ENCODE measurements at places on chromosomes 4 and X.

DNA sequence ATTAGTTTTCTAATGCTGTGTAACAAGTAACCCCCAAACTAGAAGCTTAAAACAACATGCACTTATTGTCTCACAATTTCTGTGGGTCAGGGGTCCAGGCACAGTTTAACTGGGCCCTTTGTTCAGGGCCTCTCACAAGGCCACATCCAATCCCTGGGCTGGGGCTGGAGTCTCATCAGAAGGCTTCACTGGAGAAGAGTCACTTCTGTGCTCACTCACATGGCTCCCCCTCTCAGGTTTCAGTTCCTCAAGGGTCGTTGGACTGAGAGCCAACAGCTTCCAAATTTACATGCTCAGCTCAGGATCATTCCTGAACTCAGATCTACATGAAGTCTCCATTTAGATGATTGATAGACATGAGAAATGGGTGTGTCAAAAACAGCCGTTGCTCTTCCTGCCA, 77.1 kb downstream of the EVC start:
- no peak for DNase-seq

- no peak for DNase-seq
Measured at GRCh38 chrX:148555101-148555500, 54.7 kb downstream of the AFF2 start.

DNA sequence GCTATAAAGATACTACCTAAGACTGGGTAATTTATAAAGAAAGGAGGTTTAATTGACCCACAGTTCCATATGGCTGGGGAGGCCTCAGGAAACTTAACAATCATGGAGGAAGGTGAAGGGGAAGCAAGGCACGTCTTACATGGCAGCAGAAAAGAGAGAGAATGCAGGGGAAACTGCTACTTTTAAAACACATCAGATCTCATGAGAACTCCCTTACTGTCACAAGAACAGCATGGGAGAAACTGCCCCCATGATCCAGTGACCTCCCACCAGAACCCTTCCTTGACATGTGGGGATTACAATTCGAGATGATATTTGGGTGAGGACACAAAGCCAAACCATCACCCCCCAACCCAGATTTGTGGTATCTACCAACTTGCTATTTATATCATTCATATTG, 13.9 kb downstream of the TEX13C start:
- no peak for DNase-seq

DNA sequence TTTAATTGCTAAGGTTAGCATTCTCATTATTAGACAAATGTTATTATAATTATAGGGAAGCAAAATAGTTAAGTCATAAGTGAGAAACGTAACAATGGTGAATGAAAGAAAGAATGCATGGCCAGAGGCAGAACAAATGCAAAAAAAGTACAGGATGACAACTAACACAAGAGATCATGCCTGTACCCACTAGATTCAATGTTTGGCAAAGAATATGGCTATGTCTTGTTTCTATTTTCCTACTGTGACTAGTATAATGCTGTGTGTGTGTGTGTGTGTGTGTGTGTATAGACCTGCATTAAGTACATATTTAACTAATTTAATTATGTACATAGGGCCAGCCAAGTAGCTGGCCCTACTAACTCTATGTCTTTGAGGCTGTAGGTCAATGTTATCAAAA, 12.9 kb upstream of the BMP2K start:
- no peak for DNase-seq

DNA sequence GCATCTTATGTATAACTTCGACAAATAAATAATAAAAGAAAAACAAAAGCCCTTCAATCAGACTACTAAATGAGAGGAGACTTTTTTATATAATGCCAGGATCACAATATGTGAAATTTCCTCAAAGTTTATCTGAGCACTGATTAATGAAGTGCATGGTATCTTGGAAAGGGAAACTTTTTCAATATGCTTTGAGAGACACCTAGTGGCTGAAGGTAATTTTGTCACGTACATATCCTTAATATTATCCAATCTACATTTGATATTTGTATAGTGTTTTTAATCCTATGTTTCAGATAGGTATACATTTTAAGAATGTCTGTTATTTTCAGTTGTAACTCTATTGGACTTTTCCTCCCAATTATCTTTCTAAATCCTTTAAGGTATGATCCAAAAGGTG, 146.8 kb downstream of the KLHL4 start:
- DNase-seq, result no peak

GRCh38 chrX:70044541-70045245, 5.0 kb downstream of the AWAT2 start:
- no peak for DNase-seq

GRCh38 chrX:136386173-136386572, 85.4 kb downstream of the ADGRG4 start:
- no peak for DNase-seq

- DNase-seq, result no peak
Measured at GRCh38 chr4:14667624-14668151, 334.6 kb upstream of the CPEB2 start.

DNA sequence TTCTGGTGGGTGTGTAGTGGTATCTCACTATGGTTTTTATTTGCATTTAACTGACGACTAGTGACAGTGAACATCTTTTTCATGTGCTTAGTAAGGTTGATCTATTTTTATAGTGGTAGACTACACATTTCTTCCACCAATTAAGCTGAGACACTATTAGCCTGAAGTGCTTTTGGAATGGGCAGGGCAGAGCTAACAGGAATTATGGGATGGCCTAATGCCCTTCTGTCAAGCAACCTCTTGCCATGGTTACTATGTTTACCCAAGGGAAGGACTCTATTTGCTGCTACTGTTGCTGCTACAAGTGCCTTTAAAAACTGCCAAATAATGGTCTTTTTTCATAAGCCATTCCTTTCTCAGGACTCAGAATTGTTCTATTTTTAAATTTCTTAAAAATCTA, 676.7 kb upstream of the ACTRT1 start:
- no peak for DNase-seq

DNA sequence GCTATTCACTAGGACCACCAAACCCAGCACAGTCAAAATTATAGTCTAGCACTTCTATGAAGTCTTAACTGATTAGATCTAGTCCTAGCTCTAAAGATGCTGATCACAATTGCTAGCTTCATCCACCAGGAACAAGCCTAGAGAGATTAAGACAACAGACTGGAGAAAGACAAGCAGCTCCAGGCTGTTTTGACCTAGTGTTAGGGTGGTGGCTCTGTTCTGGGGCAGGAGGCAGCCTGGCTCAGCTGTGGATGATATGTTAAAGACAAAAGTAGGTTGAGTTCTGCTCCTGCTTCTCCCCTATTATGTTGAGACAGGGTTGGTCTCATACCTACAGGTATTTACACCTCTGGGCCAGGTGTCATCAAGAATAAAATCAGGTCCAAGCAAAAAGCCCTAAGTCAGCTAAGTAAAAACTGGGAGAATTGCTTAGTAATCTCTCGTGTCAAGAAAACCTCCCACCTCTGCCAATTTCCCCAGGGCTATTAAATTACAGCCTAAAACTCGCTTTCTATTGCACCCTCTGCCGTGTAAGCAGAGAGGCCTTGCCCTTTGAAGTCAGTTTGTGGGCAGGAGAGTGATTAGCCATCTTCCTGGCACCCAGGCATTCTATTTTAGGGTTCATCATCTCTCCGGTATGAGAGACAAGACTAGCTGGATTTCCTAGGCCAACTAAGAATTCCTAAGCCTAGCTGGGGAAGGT, 39.9 kb downstream of the RAB40AL start:
- DNase-seq, result no peak

- no peak for DNase-seq
Measured at GRCh38 chr4:4480685-4481398, 61.0 kb downstream of the STX18 start.

DNA sequence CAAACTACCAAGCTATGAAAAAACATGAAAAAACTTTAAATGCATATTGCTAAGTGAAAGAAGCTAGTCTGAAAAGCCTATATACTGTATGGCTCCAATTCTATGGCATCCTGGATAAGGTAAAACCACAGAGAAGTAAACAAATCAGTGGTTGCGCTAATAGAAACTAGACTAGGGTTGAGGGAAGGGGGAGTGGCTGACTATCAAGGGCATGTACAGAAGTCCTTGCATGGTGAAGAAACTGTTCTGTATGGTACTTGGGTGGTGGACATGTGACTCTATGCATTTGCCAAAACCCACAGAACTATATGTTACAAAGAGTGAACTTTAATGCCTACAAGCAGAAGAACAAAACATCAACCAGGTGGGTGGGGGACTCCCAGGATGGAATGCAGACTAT, 96.8 kb downstream of the MTMR1 start:
- no peak for DNase-seq

DNA sequence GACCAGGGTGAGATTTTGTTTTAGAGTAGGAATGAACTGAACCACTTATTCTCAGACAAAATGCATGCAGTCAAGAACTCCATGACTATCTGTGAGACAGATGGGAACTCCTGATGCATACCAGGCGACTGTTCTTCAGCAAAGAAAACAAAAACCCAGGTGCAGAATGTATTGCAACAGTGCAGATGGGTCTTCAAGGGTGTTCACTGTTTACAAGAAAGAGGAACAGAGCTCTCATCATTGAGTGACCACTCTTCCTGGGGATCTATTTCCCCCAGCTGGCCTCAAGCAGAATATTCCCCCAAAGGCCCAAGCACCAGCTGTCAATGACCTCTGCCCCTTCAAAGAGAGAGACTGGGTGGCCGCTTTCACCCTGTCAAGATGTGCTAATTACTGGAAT, 39.7 kb upstream of the BMP3 start:
- no peak for DNase-seq

DNA sequence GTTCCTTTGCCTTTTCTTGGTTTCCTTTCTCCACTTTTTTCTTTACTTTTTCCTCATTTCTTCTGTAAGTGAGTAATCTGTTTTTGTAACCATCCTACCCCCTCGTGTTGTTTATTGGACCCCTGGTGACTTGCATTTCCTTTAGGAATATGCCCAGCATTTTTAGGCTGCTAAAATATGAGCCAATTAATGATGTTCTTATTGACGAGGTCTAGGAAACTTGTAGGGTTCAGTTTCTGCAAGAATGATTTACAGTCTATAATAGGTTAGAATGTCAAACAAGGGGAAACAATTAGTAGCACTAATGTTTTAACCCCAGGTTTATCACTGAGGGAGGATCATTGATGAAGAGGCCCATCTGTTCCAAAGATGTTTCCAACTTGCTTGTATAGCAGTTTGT, 79.0 kb downstream of the CPE start:
- no peak for DNase-seq

GRCh38 chrX:12372111-12372510, 233.8 kb downstream of the FRMPD4 start:
- no peak for DNase-seq

DNA sequence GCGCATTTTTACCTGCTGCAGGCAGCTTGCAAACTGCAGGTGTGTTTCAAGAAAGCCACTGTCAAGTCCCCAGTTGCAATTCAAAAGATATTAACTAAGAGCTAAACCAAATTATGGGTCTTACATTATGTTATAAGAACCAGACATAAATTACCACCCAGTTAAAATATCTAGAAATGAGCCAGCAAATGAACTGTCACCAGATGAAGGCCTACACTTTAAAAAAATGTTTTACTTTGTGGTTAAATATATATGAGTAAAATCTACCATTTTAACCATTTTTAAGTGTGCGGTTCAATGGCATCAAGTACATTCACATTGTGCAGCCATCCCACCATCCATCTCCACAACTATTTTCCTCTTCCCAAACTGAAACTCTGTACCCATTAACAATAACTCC, 32.0 kb upstream of the TMEM131L start:
- no peak for DNase-seq

DNA sequence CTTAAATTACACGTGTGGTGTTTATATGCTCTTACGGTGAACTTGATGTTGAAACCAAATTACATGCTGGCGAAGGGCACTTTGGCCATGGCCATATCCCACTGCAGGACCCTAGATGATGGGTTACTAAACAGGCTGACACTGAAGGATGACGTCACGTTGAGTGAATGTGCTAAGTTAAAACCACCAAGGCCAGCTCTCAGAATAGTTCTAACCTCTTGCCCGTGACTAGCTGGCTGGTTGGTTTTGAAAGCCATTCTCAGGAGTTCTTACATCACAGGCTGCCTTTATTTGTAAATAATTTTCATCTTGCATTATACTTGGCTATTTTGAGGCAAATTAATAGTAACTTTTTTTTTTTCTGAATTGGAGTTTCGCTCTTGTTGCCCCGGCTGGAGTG, 41.3 kb upstream of the PHEX start:
- DNase-seq, result no peak

GRCh38 chrX:103562801-103563200, 22.5 kb upstream of the TCEAL4 start:
- DNase-seq, result no peak

GRCh38 chr4:105659190-105659589, 49.3 kb downstream of the INTS12 start:
- DNase-seq, result no peak

- DNase-seq, result no peak
Measured at GRCh38 chr4:101954351-101954750, 163.8 kb downstream of the BANK1 start.

DNA sequence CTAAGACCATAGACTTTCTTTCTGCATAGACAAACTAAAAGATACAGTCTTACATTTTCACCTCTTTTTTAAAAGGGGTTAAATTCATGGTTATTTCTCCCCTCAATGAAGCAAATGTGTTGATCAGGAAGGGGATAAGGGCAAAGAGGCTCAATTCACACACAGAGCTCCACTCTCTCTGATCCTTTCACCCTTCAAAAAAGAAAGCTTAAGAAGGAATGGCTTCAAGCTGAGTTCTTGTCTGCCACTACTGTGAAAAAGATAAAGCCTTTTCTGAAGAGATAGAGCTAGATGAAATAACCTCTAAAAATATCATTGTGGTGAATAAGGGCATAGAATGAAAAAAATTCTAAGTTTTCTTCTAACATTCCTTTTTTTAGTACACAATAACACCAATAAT, 28.3 kb downstream of the SEPSECS start:
- DNase-seq, result no peak

GRCh38 chrX:31433856-31434255, 362.0 kb upstream of the FTHL17 start:
- DNase-seq, result no peak

GRCh38 chr4:15847746-15848145, 69.6 kb downstream of the CD38 start:
- no peak for DNase-seq

GRCh38 chrX:120274145-120274544, 23.5 kb downstream of the ZBTB33 start:
- DNase-seq, result no peak

DNA sequence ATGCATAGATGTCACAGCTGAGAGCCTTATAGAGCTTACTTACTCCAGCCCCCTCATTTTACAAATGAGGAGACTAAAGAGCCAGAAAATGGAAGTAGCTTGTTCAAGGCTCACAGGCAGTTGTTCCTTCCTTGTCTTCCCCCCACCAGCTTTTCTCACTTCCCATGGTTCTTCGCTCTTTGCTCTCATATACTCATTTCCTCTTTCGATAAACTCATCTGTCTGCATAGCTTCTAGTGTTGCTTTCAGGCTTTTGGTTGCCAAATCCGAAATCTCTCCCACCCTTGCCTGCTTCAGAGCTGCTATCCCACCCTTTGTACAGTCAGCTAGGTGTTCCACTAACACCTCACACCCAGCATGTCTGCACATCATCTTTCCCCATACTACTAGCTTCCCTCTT, 25.0 kb upstream of the GJB1 start:
- no peak for DNase-seq

All from stimulated activated CD4-positive, alpha-beta T cell treated with anti-CD3 and anti-CD28 coated beads, TNF-alpha, amount 100 ng/mL, for 1 hour (primary cell).